ENCODE measurements at places on chromosomes 2 and 18.

DNA sequence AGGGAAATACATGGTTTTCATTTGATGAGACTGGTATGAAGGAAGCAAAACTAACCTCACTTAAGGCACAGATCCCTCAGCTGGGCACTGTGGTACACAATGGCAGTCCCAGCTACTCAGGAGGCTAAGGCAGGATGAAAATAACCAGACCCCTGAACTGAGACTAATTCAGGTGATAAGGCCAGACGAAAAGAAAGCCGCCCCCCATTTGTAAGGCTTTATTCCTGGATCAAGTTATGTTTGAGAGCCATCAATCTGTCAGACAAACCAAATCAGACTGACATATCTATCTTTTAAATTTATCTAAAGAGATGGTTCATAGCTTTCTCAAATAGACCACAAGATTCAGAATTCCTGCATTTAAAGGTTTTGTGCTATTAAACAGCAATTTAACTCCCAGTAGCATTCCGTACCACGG, 4.1 kb downstream of the SRSF7 start:
- DNase-seq, result no peak

GRCh38 chr18:24268784-24269550, 128.7 kb downstream of the OSBPL1A start:
- no peak for DNase-seq

- DNase-seq, result no peak
Measured at GRCh38 chr2:209049608-209050007, 374.2 kb upstream of the MAP2 start.

DNA sequence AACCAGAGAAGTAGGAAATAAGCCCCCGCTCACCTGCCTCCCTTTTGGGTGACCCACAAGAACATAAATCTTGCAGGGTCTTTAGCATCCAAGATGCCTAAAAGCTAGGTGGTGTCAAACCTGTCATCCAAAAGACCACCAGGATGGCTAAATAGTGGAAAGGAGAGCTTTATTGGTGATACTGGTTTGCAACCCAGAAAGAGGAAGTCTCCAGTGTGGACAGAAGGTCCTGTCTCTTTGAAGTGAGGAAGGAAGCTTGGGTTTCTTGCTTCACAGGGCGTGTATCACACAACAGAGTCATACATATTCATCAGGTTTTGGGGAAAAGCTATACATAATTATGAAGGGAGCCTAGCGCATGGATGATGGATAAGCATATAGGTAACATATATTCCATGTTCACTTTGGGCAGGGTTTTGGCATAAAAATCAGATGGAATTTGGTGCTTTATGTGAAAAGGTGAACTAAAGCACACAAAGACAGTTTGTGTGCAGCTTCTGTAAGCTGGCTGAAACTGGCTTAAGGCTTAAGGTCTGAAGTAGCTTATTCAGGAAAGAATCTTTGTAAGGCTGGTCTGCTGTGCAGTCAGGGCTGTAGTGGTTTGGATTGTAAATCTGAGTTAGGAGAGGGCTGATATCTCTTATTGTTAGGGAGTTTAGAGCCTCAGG, 102.2 kb upstream of the MSH2 start:
- no peak for DNase-seq

DNA sequence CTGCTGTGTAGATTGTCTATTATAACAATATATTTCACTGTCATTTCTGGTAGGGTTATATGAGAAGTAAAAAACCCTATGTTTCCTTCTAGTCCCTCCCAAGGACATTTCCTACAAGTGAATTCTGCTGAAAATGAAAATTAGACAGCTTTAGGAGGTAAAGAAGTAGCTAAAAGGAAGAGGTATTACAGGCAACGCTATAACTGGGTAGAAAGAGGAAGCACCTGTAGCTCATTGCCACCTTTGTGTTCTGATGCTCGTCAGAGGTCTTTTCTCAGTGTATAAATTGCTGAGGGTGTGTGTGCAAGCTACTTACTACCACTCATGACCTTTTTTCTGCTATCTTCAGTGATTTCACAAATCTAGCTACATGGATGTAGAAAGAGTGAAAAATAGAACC, 1.4 kb downstream of the DNAJC10 start:
- no peak for DNase-seq

- DNase-seq, result no peak
Measured at GRCh38 chr2:149625671-149626070, 38.1 kb upstream of the MMADHC start.

- peak; percentile 8 for DNase-seq
Measured at GRCh38 chr2:113720167-113720566, 36.3 kb downstream of the SLC35F5 start.

- peak; percentile 25 for DNase-seq
Measured at GRCh38 chr2:44392338-44392943, 30.7 kb downstream of the CAMKMT start.

- peak; percentile 23 for DNase-seq
Measured at GRCh38 chr18:69580107-69580506, 179.4 kb downstream of the DOK6 start.

GRCh38 chr2:108270768-108271506, 17.8 kb upstream of the SULT1C2 start:
- DNase-seq, result no peak

- no peak for DNase-seq
Measured at GRCh38 chr2:17822445-17823117, 6.3 kb downstream of the MSGN1 start.

DNA sequence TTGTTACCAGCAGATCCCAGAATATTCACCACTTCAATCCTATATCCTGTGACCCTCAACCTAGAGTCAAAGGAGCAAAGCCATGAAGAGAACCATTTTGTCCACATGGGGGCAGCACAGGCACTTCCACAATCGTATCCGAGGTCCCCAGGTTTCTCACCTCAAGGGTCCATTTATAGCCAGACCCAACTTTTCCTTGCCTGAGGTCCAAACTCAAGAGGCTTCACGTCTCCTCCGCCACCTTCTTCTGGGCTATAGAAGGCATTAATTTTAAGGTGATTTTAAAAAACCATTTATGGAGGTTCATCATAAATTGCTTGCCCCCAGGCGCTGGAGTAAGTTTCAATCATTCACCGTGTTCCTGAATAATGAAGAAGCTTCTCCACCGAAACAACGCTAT, 111.6 kb upstream of the NABP1 start:
- peak; percentile 39 for DNase-seq
